Posterior vena cava (tissue), 2 donors: ENCODE measurements at places on chromosomes 2 and 18. TPM values are rescaled to one million over a fixed set of nuclear protein-coding genes. Genes with fewer than 3 reads are reported as not detected.
A peak's percentile ranks its signal among the peaks of the same experiment; 100 is the strongest.

Gene COL3A1
- 2,244 TPM for total RNA-seq

DNA sequence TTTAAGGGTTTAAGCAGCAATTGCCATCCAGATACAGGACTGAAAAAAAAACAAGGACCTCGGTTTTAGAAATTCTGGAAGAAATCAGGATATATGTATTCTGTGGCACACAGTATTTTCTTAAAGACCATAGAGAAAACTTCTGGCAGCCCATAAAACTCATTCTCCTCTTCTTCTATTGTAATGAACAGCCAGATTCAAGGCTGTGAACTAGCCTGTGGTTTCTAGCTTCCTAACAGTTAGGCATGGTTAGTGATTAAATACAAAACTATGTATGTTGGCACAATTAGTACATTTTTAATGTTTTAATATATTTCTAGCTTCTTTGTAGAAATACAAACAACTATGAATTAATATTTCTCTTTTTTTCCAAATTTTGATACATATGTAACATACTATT lies 555.7 kb downstream of the DSC3 start:
- DNase-seq, result no peak

GRCh38 chr2:216692636-216693413 lies 2.5 kb downstream of the IGFBP5 start:
- DNase-seq, result peak; percentile 93

GRCh38 chr2:68861330-68861729 lies 9.9 kb downstream of the BMP10 start:
- DNase-seq, result no peak

GRCh38 chr2:25151718-25152117 lies 16.7 kb downstream of the POMC start:
- DNase-seq, result no peak

DNA sequence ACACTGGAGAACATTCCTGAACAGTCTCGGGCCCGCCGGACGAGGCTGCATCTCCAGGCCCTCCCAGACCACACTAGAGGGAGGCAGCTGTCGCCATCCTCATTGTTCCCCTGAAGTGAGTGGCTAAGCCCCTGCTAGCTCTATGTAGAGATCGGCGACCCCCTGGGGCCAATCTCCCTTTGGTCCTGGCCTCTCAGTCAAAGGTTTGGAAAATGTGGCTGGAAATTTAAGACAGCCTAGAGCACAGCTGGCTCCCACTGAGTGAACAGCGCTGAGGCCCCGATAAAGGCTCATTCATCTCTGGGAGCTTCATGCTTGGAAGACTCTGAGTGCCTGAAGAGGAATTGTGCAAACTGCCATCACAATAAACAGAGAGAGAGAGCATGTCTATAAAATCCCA lies 360.3 kb downstream of the CLIP4 start:
- DNase-seq, result no peak

GRCh38 chr2:235230821-235231601 lies 262.8 kb upstream of the AGAP1 start:
- DNase-seq, result no peak

DNA sequence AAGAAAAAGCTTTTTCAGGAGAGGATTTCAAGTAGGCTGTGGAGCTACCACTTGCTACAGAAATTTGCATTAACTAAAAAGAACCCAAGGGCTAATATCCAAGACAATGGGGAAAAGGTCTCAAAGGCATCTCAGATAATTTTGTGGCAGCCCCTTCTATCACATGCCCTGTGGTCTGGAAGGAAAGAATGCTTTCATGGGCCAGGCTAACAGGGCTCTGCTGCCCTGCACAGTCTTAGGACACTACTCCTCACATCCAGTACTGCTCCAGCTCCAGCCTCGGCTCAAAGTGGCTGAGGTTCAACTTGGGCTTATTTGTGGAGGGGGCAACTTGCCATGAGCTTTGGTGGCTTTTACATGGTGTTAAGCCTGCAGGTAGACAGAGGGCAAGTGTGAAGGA lies 1150.3 kb downstream of the CNTNAP5 start:
- DNase-seq, result no peak

DNA sequence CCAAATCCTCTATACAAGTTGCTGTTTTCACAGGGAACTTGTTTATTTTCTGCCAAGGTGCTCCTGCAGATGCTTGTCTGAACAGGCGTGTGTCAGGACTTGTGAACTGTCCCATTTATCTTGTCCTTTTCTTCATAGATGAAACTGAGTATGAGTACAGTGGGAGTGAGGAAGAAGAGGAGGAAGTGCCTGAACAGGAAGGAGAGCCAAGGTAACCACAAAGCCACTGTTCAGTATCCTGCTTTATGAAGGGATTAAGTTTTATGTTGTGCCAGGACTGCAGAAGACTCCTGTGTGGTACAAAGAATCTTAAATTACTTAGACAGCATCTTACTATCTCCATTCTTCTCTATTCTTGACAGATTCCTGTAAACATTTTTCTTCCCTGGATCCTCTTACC lies 145.0 kb downstream of the MAP4K4 start:
- no peak for DNase-seq
